ENCODE measurements at places on chromosomes 12 and 14.
A peak's percentile ranks its signal among the peaks of the same experiment; 100 is the strongest.

- no peak for DNase-seq
Observed at GRCh38 chr12:4587108-4587507, 25.1 kb downstream of the DYRK4 start.

- no peak for DNase-seq
Observed at GRCh38 chr12:6894321-6894720, 10.3 kb upstream of the LRRC23 start.

DNA sequence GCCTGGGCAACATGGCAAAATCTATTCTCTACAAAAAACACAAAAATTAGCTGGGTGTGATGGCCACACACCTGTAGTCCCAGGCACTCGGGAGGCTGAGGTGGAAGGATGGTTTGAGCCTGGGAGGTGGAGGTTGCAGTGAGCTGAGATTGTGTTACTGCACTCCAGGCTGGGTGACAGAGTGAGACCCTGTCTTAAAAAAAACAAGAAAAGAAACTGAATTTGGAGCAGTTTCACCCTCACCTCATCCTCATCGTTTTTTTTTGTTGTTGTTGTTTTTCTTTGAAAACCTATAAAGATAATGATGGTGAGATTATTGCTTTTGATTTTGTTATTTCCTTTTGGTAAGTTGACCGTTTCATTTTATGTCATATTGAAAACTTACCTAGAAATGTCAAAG, 60.7 kb downstream of the SLC38A6 start:
- no peak for DNase-seq

- DNase-seq = peak; percentile 77
Observed at GRCh38 chr14:103014466-103015228, 42.7 kb downstream of the CDC42BPB start.
